ENCODE measurements at places on chromosomes 12 and 14.

DNA sequence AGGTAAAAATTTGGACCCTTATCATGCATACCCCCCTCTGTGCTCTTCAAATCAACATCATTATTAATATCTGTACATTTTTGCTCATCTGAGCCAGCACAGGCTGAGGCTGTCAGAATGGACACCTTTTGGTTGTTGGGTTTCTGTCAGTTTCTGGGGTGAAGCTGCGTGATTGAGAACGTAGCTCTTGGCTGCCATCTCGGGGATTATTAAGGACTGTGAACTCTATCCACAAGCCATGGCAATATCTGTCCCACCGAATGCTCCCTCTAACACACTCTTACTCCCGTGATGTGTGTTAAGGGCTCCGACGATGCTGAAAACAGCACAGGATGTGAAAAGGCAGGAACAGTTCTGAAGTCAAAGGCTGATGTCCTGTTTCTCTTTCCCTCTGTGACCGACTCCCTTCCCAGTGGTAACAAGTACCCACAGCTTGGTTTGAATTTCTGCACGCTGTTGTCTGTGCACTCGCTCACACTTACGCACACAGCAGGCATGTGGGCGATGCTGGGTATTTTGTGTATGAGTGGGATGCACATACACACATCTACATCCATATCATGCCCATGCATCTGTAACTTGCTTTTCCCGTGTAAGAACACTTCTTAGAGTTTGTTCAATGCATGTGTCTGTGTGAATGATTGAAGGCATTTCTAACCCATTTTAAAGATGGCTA lies 405.6 kb downstream of the TMEM121 start:
- peak; percentile 14 for DNase-seq

- no peak for DNase-seq
These were observed 11.3 kb upstream of the SYT1 start for GRCh38 chr12:78853231-78853630.

GRCh38 chr12:120249875-120250795 lies 15.4 kb downstream of the PXN start:
- no peak for DNase-seq

- DNase-seq, result no peak
These were observed at the start of gene CD4 for GRCh38 chr12:6788972-6789924. CD4 (plus strand) TSS chr12:6789528; CDS start chr12:6800139, 10,611 bp downstream.

DNA sequence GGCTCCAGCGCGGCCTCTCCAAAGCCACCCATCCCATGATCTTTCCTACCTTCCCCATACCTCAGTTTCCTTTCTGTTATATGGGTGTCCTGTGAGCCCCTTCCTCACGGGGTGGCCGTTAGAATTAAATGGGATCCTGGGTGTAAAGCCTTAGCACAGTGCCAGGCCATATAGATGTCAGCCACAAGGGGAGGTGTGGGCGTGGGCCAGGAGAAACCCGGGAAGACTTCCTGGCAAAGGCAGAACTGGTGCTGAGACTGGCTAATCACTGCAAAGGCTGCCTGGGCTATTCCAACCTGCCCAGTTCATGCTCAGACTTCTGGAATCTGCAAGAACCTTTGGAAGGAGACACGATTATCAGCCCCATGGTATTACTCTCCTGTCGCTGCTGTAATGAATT lies 11.0 kb upstream of the NCOR2 start:
- DNase-seq, result no peak

DNA sequence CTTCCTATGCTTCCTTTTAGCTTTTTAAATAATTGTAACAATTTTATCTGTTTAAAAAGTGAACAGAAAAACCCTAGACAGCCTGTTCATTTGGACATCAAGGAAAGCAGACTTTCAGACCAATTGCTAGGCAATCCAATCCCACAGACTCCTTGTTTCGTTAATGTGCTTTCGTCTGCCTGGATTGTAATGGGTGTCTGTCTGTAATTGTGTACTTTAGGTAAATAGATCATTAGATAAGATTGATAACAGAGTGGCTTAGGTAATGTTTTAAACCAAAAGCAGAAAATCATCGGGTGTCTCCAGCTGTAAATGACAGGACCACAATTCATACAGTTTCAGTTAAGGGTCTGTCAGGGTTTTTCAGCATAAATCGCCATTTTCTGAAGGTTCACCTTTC lies 19.6 kb downstream of the CCDC60 start:
- no peak for DNase-seq

DNA sequence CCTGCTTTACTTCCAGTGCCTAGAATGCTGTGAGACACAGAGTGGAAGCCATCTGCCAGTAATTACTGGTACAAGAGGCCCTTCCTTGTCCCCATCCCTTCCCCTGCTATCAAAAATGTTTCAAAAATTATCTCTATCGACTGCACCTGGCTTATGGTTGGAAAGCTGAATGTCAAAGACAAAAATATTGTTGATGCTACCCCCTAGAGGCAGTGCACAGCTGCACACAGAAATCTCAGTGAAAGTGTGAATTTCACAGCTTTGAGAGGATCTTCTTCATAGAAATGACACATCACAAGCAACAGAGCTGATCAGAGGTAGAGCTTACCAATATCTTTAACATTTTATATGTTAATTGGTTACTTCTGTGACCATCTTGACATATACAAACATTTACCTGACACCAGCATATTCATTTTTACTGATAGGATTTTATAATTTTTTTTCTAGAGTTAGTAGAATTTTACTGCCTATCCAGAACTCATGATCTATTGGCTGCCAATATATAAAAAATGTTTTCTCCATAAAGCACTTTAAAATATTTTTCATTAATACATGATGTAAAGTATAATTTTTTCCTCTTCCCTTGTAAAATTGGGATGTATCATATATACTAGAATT lies 138.0 kb downstream of the AACS start:
- DNase-seq, result no peak

GRCh38 chr12:55336002-55336401 lies 5.5 kb downstream of the OR6C3 start:
- DNase-seq, result no peak

DNA sequence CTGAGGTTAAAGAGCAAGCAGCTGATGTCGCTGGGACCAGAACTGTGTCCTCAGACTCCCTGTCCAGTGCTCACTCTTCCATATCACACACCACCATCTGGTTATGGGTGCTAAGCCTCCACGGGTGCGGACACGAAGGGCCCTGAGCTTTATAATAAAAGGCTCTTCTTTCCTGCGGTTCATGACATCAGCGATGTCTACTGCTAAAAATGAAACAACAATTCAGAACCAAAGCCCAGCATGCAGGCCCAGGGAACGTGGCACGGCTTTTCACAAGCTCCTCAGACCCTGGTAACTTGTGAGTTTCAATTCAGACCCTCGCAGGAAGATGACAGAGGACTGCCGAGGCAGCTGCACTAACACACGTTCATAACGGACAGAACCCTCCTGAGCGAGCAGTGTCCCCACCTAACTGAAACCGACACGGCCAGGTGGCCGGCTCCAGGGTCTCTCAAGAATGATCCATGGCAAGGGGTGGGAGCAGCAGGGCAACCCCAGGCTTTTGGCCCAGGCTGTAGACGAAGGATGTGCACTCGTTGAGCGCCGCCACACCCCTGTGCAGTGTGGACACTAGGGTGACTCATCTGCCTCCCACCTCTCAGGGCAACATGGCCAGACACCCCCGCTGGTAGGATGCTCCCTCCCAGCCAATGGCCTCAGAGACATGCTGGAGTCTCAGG lies 180.3 kb downstream of the CALM1 start:
- no peak for DNase-seq

DNA sequence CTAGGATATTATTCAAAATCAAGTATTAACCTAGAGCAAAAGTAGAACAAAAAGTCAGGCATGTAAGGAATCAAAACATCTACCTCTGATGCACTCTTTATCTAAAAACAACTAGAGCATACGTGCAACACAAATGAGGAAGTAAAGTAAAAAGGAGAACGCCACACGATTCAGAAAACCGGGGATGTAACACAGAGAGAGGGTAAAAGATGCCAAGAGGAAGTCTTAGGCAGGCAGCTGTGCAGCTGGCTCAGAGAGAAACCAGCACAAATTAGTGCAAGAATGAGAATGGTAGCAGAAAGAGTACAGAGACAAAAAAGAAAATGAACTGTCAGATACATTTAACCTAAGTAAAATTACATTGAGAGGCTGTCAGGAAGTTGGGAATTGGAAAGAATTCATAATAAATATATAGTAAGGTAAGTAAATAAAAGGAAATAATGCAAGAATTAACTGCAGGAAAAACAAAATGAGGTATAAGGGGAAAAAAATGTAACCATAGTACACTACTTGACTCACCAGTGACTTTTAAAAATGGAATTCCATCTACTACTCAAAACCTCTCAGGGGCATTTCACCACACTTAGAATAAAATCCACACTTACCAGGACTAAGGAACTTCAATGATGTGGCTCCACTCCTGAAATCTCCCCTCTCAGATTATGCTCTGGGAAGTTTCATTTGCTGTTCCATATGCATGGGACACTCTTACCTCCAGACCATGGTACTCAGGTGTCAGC lies 17.1 kb downstream of the BCAT1 start:
- no peak for DNase-seq

GRCh38 chr12:5780536-5780935 lies 164.5 kb downstream of the ANO2 start:
- no peak for DNase-seq

- no peak for DNase-seq
These were observed 67.5 kb downstream of the DIP2B start for GRCh38 chr12:50572287-50572686.

DNA sequence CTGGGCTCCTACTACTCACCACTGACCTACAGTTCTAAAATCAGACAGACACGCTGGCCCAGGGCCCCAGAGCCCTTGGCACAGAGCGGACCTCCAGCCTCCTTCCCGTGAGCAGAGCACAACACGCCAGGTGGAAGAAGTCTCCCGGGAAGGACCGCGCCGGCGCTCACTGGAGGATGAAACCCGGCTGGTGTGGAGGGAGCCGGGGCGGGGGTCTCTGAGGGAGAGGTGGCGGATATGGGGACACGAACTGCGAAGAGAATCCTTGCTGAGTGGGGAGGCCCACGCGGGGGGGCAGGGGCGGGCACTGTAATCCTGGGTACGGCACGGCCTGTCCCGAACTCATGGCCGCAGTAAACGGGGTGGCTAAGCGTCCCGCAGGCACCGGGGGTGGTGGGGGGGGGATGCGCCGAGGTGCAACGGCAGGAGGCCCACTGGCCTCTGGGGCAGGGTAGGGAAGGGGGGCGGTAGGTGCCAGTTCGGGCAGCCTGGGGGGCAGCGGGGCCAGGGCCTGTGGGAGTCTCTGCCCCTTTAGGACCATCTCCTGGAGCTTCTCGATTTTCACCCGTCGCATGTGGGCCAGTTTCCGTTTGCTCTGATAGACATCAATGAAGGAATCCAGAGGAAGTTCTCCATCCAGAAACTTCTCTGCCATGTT lies 28.8 kb downstream of the VPS37B start:
- DNase-seq, result peak; percentile 63

- no peak for DNase-seq
These were observed 49.1 kb downstream of the PTGER2 start for GRCh38 chr14:52363041-52363704.

GRCh38 chr12:26646571-26646970 lies 186.4 kb downstream of the ITPR2 start:
- no peak for DNase-seq

Measured in cerebellum (tissue), 4 donors.